ENCODE measurements at places on chromosomes 3 and 15.

DNA sequence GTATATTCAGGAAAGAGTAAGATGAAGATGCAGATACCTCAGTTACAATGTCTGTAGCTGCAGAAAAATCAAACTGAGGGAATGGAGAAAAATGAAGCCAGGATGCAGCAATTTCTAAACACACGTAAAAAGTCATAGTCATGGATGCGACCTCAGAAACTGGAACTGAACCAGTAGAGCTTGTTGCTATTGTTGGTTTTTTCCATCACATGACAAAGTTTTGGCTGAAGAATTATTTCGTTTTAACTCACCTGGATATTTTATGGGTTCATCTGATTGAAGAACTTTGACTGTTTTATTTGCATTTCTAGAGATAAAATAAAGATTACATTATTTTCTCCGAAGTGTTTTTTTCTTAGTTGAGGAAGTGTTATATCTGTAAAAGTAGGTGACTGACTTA, 591.2 kb downstream of the ZBBX start:
- H3K36me3 ChIP-seq: no peaks in the 10 kb centered on the region
- H3K4me3 ChIP-seq: no peak overlapping the region

GRCh38 chr3:123759311-123759710, 124.8 kb downstream of the MYLK start:
- H3K27ac ChIP-seq: no peak overlapping the region
- no peak overlapping the region for H3K4me3 ChIP-seq
- H3K36me3 ChIP-seq: no peaks in the 10 kb centered on the region
- H3K27me3 ChIP-seq: no peaks in the 10 kb centered on the region
- peaks cover 22% of the 10 kb centered on the region for H3K4me1 ChIP-seq

- H3K4me1 ChIP-seq: peaks cover 4% of the 10 kb centered on the region
- DNase-seq: no peak
- no peak overlapping the region for H3K27ac ChIP-seq
These were observed 51.6 kb upstream of the HEG1 start for GRCh38 chr3:125107363-125107762.

DNA sequence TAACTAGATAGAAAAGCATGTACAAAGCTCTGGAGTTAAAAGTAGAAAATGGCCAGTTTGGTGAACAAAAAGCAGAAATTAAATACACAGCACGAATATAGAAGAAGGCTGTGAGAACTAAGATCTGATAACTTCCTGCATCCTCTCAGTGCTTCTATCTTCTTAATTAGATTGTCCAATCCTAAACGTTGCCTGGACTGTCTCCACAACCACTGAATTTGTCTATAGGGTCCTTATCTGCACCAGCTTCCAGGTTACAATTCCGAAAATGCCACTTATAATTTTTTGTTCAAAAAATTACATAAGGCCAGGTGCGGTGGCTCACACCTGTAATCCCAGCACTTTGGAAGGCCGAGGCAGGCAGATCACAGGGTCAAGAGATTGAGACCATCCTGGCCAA, 626.3 kb downstream of the TBL1XR1 start:
- H3K4me3 ChIP-seq: no peak overlapping the region
- no peak overlapping the region for H3K27ac ChIP-seq
- no peaks in the 10 kb centered on the region for H3K36me3 ChIP-seq
- no peaks in the 10 kb centered on the region for H3K4me1 ChIP-seq
- H3K27me3 ChIP-seq: no peaks in the 10 kb centered on the region

- no peaks in the 10 kb centered on the region for H3K36me3 ChIP-seq
- peaks cover 41% of the 10 kb centered on the region for H3K4me1 ChIP-seq
- DNase-seq: no peak
- H3K27ac ChIP-seq: no peak overlapping the region
These were observed 58.5 kb downstream of the RFTN1 start for GRCh38 chr3:16455001-16455400.

DNA sequence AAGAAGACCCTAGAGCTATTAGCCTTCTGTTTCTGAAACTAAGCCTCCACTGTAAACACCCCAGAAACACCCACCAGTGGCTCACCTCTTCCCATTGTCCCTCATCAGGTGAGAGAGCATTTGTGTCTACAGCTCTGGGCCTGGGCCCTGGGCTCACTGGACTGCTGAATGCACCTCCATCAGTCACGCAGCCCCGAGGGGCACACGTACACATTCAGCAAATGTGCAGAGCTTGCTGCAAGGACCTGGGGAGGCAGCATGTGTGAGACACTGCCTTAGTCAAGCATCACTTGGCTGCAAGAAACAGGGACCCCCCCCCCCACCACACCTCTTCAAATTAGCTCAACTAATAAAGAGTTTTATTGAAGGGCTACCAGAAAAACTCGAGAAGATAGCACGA, 29.0 kb downstream of the MRPL46 start:
- H3K36me3 ChIP-seq: no peaks in the 10 kb centered on the region
- no peak overlapping the region for H3K4me3 ChIP-seq
- H3K27ac ChIP-seq: no peak overlapping the region
- no peak for DNase-seq
- peaks cover 7% of the 10 kb centered on the region for H3K27me3 ChIP-seq
- H3K4me1 ChIP-seq: no peaks in the 10 kb centered on the region
